ENCODE measurements at places on chromosomes 2 and 18.

GRCh38 chr18:37985126-37985525 lies 419.5 kb upstream of the CELF4 start:
- DNase-seq = no peak

DNA sequence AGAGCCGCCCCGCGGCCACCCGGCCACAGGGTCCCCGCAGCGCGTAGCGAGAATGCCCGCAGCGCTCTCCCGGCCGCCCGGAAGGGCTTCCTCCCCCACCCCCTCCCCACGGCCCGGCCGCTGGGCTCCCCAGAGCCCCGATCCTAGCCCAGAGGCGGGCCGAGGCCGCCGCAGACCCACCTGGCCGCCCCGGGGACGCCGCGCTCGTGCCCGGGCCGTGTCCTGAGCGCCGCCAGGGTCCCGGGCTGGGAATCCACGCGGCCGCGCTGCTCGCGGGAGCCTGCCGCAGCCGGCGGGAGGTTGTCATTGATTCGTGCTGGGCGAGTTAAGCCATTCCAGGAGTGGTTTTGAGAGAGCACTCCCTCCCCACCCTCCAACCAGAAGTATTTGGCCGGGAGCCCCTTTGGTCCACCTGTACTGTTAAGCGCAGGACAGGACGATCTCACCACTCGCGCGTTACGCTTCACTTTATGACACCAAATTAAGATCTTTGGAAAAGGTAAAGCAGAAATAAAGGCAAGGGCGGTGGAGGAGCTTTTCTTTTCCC lies 206.4 kb upstream of the SMAD2 start:
- DNase-seq = no peak

- no peak for DNase-seq
Measured at GRCh38 chr2:217951521-217952247, 51.1 kb downstream of the TNS1 start.

DNA sequence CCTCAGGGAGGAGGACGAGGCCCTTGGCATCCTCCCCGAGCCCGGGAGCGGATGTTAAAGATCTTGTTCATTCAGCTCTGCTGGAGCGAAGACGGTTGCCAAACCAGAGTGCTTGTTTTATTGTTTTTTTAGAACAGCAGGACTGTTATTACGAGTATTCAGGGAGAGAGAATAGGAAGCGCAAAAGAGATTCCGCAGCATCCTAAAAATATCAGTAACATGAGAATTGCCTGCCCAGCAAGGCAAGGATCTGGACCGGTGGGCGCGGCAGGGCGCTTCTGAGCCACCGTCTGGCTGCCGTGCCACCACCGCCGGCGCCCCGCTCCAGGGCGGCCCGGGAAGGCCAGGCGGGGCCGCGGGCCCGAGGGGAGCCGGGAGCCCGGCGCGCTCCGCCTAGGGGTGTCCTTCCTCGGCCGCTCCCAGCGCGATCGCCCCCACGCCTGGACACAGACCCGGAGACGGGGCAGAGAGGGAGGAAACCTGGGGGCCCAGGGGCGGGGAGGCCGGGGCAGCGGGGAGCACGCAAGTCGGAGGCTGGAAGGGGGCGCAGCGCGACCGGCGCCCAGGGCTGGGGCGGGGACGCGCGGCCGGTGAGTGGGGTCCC lies 843 bp downstream of the CYS1 start:
- no peak for DNase-seq

DNA sequence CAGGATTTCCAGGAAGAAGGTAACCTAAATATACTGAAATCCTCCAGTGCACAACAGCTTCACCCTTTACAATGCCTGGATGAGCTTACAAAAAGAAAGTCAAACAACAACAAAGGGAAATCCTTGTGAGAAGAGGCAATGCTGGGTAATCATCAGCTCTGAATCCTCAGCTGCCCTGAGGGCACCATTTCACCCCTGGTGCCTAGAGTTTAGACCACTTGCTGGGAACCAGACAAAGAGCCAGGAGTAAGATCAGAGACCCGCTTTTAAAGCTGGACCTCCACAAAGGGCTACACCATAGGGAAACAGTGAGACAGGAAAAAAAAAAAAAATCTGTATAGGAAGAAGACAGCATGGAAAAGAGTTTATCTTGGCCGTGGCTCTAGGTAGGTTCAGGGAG lies 97.0 kb downstream of the FOXI3 start:
- no peak for DNase-seq

- DNase-seq = no peak
Measured at GRCh38 chr2:240527153-240527750, 30.5 kb downstream of the ANKMY1 start.

DNA sequence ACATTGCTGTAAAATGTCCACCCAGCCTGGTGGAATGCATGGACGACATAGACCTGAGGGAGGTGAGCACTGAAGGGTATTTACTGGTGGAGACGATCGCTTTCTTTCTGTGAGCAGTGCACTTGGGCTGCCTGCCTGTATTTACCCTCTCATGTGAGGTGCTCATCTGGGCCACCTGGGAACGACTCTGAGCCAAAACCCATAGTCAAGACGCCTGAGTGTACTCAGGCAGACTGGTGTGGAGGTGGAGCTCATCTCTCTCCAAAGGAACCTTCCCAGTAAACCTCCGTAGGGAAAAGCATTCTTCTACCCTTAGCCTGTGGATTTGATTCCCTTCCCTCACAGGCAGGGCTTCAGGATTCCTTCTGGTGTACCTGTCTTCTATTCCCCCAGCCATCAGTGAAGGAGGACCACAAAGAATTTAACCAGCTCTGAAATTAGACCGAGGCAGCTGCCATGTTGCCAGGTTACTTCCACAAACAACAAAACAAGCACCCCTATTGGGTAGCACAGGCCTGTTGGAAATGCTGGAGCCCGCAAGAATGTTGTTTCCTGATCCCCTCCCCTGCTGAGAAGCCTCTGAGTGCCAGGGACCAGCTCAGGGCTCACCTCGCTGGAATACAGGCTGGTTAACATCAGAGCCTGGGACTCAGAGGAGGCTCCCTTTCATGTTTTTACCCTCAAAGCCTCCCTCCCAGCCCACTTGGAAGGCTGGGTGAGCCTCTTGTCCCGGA lies 47.5 kb upstream of the TXNDC2 start:
- DNase-seq = no peak

GRCh38 chr2:29744976-29745375 lies 176.4 kb downstream of the ALK start:
- DNase-seq = no peak

- no peak for DNase-seq
Measured at GRCh38 chr18:76459312-76459686, 35.7 kb downstream of the ZNF516 start.

DNA sequence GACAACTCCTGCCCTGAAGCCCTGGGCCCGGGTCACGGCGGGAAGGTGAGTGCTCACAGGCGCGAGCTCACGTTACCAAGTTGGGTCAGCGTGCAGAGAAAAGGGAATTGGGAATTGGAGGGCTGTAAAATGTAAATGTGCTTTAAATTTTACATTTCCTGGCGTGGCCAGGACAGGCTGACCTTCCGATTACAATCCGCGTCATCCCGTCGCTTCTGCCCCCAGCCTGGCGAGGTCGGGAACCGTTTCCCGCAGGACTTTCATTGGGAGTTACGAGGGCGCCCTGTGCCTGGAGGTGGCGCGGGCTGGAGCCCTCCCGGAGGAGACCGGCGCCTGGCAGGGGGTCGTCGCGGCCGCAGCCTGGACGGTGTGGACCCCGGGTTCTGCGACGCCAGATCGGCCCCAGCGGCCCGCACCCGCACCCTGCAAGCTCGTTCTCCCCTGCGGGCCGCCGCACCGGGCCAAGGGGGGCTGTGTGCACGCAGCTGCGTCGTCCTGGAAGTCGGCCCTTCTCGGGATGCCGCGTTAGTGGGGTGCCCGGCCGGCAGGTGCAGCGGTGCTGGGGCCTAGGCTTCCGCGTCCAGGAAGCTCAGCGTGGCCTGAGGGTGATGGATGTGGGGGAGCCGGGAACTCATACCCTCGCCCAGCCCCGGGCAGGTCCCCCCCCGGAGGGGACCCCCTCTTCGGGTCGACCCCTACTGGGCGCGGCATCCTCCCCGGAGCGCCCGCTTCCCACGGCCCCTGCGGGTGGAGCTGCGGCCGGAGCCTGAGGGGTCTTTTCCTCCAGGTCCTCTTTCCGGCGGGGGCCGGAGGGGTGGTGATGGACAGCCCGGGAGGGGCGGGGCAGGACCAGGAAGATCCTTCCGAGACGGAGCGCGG lies 63.9 kb downstream of the LRRFIP1 start:
- no peak for DNase-seq

DNA sequence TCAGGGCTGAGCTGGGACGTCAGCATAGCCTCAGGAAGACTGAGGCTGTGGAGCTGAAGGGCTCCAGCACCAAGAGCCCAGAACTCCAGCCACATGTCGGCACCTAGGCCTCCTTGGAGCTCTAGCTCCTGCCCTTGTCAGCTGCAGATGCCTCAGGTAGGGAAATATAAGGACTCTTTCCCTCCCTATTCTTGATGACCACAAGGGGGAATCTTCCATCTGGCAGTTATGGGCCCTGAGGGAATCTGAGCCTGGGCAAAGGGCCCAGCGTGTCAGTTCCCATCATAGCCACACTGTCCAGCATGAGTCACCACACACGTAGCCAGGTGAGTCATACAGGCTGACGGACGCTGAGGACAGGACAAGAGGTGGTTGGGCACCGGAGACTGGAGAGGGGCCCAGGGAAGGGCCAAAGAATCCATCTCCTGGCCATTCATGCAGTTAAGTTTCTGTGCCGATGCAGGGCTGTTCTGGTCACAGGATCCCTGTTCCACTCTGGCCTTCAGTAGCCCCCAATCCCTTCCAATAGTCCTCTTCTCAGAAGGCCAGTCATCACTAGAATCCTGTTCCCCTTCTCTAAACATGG lies 1.8 kb downstream of the MPV17 start:
- DNase-seq = no peak

GRCh38 chr2:96239091-96239490 lies 26.7 kb downstream of the TMEM127 start:
- no peak for DNase-seq

DNA sequence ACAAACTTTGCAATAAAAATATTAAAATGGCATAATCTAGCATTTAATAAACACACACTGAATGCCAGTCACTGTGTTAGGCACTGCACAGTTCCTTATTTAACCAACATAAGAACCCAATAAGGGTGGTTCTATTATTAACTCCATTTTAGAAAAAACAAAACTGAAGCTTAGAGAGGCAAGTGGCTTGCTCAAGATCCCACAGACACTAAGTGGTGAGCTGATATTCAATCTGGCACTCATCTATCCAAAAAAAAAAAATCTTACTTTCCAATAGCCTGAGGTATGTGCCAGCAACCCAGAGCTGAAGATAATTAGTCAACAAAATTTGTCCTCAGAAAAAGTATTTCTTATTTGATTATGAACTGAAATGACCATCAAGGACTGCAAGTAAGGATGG lies 799 bp downstream of the CYTIP start:
- DNase-seq = no peak

- no peak for DNase-seq
Measured at GRCh38 chr2:238370823-238371372, 50.6 kb downstream of the TRAF3IP1 start.

DNA sequence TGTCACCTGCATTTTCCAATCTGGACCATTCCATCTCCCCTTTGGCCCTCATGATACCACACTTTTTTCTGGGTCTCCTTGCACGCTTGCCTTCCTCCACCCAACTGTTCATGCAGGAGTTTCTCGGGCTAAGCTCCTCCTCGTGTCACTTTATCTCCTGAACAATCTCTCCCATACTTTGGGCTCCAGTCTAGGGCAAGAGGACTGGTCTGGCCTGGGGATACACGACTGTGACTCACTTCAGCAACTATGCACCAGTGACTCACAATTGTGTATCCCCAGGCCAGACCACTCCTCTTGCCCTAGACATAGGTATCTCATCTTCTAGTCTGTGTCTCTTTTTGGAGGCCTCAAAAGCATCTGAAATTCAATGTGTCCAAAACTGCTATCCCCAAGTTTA lies 149.4 kb upstream of the PTPRM start:
- DNase-seq = no peak

Measured in NCI-H187 (cell line).